Stimulated activated CD8-positive, alpha-beta memory T cell treated with anti-CD3 and anti-CD28 coated beads, Interleukin-4, amount 100 ng/mL, for 4 hours (primary cell): ENCODE measurements at places on chromosomes 3 and 15.

GRCh38 chr3:67832817-67833216, 178.4 kb upstream of the SUCLG2 start:
- no peak for DNase-seq

DNA sequence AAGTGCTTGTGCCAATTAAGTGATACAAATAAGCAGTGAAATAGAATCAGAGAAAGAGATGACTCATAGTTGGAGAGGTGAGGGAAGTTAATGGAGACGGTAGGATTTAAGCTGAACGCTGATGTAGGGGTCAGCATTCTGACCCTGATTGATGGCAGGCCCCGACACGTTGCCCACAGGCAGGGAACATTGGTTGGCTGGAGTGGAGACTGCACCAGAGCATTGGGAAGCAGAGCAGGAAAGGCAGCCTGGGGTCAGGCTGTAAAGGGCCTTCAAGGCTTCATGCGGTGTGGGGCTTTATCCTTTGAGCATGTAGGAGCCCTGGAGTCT, 68.6 kb downstream of the DCUN1D1 start:
- DNase-seq: no peak

GRCh38 chr3:81985996-81986723, 224.7 kb upstream of the GBE1 start:
- DNase-seq: no peak

DNA sequence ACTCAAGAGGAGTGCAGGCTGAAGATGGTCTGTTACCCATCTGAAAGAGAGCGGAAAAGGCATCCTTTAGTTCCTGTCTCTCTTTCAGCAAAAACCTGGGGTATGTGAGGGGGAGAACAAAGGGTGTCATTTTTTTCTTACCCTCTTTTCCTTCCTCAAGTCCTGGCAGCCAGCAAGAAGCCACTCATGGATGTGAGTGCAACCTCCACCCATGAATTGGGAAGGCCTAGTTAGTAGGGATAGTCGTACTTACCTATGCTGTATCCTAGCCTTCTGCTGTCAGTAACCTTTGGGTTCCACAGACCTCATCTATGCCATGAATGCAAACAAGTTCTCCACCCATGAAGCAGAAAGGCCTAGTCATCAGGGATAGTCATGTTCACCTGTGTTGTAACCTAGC, 472.8 kb downstream of the ZIC1 start:
- no peak for DNase-seq

DNA sequence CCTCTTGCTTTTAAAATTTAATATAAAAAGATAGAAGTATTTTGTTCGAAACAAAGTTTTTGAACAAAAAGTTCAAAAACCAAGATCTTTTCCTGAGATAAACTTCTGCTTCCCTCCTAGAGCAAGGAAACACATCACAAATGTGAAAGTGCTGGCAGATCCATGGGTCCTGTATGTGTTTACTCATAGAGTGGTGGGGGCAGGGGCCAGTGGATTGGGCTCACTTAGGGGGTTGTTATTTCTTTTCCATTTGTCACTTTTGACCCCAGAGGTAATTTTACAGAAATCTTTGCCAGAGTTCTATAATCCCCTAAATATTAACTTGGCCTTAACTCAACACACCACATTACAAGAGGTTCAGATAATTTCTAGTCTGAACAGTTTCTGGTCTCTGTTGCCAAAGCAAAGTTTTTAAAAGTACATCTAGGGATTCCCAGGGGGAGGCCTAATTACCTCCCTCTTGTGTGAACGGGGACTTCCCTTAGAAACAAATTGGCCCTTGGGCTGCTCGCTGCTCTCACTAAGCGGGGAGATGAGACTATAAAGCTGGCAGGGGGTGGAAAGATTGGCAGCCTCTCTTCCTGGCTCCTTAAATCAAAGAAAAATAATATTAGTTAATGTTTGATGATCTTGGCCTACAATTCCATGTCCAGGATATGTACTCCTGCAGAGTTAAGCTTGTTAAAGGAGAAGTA, 66.8 kb upstream of the PTX3 start:
- DNase-seq: no peak
